NCI-H446 (cell line): ENCODE measurements at places on chromosomes 3 and 15.

DNA sequence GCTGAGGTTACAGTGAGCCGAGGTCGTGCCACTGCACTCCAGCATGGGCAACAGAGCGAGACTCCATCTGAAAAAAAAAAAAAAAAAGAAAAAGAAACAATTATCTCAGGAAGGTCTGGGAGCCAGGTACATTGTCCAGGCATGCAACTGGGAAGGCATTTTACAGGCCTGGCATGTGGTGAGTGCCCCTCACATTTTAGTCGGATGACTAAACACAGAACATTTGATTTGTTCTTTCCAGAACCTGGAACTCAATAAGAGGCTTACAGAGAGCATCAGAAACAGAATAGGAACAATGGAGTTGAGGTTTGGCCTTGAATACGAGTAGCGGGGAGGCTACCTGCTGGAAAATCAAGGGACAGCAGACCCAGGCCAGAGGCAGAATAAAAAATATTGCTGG is 33.7 kb upstream of the IGF1R start:
- DNase-seq: no peak

DNA sequence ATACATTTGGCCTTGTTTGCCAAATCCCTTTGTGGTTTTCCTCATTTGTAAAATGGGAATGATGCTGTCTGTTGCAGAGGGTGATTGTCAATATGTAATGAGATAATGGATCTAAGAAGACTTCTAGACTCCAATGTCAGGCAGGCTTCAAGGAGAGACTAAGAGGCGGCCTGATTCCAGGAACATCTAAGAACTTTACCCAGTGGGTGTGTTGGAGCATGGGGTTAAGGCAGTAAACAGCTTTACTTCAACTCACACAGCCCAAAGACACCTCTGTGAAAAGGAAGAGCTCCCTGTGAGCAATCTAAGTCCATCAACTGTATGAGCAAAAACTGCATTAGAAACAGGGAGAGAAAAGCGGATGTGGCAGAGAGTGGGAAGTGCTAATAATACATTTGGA is 560.6 kb downstream of the PDCD6IP start:
- no peak for DNase-seq

DNA sequence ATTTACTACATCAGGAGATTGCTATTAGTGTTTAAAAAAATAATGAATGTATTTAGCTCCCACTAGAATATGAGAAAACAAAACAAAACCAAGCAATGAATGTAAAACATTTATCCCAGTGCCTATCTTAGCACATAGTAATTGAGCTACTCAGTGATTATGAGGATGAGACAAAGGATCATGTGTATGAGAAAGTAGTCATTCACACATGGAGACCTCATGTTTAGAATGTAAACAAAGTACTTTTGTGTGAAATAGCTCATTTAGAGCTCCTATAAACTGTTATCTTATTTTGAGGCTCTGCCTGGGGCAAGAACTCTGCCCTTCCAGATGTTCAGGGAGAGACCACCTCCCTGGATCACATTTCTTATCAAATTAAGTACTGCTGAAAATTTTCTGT is 236.8 kb downstream of the LRRN1 start:
- DNase-seq: no peak

GRCh38 chr3:150840802-150841515 is 64.3 kb downstream of the MINDY4B start:
- no peak for DNase-seq

- DNase-seq: no peak
Measured at GRCh38 chr15:91331581-91331980, 231.5 kb downstream of the SV2B start.

- DNase-seq: no peak
Measured at GRCh38 chr15:92749946-92750345, 94.4 kb upstream of the FAM174B start.

DNA sequence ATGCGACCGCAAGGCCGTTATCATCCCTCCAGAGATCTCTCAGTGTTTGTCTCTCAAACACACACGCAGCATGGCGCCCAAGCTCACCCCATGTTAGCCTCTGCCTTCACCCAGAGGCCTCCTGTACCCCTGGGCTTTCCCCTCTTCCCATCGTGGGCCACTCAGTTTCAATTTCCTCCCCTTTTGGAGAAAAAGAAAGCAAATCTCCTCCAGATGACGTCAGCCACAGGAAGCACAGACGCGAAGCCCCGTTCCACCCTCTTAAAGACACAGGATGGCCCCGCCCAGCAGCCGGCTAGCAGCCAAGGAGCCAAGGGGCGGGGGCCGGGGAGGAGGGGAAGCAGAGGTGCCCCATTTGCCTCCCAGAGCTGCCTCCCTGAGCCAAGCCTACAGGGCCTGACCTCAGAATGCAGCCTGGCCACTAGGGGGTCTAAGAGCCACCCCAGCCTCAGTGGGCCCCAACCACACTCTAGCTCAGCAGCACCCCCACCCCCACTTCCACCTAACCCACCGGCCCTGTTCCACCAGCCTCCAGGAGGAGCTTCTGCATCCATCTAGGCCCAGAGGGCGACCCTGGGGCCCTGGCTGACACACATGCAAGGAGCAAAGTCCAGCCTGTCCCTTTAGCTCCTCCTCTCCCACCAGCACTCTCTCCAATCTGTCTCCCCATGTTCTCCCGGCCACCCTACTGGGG is 26.5 kb downstream of the ATRIP start:
- peak; percentile 66 for DNase-seq

DNA sequence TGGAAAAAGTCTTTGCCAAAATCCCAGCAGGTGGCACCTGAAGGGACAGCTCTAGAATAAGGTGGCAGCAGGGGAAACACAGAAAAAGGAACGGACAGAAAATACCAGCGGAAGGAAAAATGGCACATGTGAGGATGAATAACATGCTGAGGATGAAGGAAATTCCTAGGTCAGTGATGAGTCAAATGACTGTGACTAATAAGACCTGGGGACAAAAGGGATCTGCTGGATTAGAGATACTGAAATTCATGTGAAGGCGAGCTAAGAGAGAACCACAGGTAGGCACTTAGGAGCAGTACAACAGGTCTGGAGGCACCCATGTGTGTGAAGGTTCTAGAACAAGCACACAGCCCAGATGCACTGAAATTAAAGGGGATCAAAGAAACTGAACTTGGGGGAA is 482.5 kb downstream of the FOXP1 start:
- no peak for DNase-seq

GRCh38 chr3:30102356-30102755 is 504.0 kb upstream of the TGFBR2 start:
- no peak for DNase-seq

GRCh38 chr3:50599716-50600118 is 11.9 kb downstream of the CISH start:
- no peak for DNase-seq

DNA sequence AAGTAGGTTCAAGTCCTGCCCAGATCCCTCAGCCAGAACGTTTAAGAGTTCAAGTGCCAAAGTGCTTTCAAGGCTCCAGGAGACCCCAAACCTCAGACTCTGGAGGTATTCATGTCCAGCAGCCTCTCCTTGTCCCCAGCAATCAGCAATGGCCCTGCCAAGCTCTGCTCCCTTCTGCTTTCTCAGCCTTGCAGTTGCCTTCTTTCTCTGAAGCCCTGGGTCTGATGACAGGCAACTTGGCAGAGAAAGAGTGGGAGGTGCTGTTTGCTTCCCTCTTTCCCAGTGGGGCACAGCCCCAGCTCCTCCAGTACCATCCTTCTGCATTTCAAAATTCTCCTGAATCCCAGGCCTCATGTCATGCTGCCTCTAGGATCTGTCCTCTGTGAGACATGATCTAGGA is 40.2 kb downstream of the ATP2B2 start:
- no peak for DNase-seq

DNA sequence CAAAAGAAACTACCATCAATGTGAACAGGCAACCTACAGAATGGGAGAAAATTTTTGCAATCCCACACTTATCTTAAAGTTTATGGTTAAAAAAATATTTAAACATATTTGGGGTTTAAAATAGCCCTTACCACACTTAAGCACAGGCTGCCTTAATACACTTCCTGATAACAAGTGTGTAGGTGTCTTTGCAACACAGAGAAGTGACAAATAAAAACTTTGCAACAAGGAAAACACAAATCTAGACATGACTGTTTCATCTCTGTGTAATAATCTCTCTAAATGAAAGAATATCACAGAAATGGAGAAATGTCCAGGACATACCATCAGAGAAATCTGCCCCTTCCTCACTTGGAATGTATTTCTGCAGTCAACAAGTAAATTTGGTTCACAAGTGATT is 464.1 kb upstream of the ARHGEF26 start:
- DNase-seq: no peak

DNA sequence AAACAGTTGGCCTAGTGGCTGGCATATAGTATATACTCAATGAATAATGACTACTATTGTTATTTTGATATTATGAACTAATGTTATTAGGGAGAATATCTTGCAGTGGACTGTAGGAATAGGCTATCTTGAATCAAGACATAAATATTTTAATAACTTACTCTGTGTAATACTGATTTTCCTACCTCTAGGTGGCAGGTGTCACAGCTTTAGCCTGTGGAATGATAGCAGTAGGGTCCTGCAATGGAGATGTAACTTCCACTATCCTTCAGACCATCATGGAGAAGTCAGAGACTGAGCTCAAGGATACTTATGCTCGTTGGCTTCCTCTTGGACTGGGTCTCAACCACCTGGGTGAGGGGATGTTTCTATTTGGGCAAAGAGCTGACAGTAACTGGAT is 6.5 kb downstream of the PSMD2 start:
- DNase-seq: no peak

- DNase-seq: no peak
Measured at GRCh38 chr3:114452256-114452655, 158.4 kb downstream of the TIGIT start.

GRCh38 chr3:46737329-46737731 is 19.7 kb upstream of the PRSS50 start:
- DNase-seq: no peak

- no peak for DNase-seq
Measured at GRCh38 chr15:97686324-97686723, 274.2 kb upstream of the ARRDC4 start.

DNA sequence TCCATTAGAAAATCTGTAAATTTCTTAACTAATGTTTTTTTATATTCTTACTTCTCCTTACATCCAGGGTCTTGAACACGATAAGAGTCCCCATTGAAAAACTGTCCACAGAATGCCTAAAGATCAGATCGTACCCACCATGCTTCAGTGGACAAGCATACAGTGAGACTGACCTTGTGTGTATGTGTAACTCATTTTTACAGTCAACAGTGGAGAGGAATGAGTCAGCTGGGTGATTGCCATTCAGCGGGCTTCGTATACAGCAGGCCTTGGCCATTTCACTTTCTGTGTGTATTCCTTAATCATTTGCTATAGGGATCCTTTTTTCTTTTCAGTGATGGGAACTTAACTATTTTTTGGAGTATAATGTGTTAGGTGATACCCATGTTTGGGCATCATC is 10.6 kb downstream of the PARP14 start:
- no peak for DNase-seq

DNA sequence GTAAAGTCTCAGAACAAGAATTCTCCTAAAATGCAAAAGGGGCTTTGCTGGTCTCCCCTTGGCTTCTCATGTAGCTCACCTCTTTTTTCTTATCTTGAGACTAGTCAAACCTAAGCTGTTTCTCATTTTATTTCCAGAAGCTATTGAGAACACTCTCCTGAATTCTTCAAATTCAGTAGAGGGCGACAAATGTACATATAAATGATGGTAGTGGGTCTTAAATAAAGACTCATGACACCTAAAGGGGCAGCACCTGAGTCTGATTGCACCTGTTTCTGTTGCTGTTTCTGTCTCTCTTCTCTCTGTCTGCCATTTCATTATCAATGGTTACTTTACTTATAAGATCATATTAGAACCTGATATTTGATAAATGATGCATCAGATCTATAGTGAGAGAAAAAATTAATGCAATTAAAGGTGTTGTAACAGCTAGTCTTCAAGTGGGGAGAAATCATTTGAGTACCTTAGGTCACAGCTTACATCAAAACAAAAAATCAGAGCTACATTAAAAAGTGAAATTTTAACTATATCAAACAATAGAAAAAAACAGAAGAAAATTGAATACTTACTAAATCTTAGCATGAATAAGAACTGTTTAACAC is 7.0 kb downstream of the ADIPOQ start:
- DNase-seq: no peak

GRCh38 chr3:71652781-71653413 is 69.4 kb upstream of the FOXP1 start:
- no peak for DNase-seq

- no peak for DNase-seq
Measured at GRCh38 chr3:124532071-124532470, 198.2 kb upstream of the UMPS start.

- DNase-seq: no peak
Measured at GRCh38 chr3:47007482-47008233, 28.2 kb downstream of the NBEAL2 start.

- peak; percentile 4 for DNase-seq
Measured at GRCh38 chr15:68154923-68155559, 50.1 kb downstream of the CALML4 start.

GRCh38 chr15:41937568-41937923 is 34.8 kb downstream of the EHD4 start:
- DNase-seq: no peak

GRCh38 chr15:100152463-100152862 is 189.3 kb downstream of the ADAMTS17 start:
- no peak for DNase-seq
